ENCODE measurements at places on chromosomes 12 and 14.

- no peak for DNase-seq
Observed at GRCh38 chr12:108666401-108666881, 32.7 kb upstream of the SELPLG start.

- no peak for DNase-seq
Observed at GRCh38 chr14:22255017-22255950, 333.7 kb downstream of the DAD1 start.

DNA sequence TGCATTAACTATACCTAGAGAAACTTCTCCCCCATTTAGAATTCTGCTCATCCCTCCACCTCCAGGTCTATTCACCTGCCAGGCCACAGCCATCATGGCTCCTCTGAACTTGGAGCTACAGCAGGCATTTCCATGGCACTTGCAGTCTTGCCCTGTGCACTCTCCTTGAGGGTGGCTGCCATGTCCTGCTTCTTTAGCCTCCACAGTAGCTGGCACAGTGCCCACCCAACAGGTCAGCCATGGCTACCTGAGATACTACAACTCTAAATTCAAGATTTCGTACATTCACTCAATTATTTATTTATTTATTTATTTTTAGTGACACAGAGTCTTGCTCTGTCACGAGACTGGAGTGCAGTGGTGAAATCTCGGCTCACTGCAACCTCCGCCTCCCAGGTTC is 46.5 kb downstream of the GCH1 start:
- DNase-seq, result no peak

DNA sequence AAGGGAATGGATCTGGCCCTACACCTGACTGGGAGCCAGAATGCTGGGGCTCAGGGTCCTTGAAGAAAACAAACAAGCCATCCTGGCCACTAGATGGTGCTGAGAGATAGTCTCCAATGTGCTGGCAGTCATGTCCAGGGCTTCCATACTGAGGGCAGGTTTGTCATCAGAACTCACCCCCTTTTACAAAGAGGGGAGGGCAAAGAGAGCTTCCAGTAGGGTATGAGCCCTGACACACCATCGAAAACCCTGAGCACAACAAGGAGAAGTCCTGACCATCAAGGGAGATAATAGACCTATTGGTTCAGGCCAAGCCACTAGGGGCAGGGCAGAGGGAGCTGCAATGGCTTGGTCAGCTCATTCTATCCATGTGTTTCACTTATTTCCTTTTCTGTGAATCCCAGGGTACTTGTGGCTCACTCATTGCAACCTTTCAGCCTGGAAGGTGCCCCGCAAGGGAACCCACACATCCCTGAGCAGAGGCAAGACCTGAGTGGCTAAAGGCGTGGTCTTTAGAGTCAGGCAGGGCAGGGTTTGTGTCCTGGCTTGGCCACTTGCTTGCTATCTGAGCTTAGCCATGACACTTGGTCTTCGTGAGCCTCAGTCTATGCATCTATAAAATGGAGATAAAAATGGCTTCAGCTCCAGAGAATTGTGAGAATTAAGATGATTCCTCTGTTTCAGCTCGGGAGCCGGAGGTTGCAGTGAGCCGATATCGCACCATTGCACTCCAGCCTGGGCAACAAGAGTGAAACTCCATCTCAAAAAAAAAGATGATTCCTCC is 6.2 kb upstream of the PLEKHH1 start:
- peak; percentile 35 for DNase-seq

DNA sequence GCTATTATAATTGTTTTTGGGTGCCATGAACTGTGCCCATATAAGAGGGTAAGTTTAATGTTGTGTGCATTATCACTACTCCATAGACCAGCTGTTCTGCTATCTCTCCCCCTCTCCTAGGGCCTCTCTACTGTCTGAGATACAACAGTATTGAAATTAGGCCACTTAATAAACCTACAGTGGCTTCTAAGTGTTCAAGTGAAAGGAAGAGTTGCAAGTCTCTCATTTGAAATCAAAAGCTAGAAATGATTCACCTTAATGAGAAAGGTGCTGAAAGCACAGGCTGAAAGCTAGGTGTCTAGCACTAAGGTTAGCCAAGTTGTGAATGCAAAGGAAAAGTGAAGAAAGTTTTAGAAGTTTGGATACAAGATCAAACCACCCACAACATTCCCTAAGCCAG is 168.0 kb downstream of the SLC16A7 start:
- no peak for DNase-seq

GRCh38 chr12:106602076-106602475 is 19.3 kb downstream of the RFX4 start:
- DNase-seq, result no peak

- DNase-seq, result no peak
Observed at GRCh38 chr14:39230416-39231035, 3.2 kb upstream of the MIA2 start.

DNA sequence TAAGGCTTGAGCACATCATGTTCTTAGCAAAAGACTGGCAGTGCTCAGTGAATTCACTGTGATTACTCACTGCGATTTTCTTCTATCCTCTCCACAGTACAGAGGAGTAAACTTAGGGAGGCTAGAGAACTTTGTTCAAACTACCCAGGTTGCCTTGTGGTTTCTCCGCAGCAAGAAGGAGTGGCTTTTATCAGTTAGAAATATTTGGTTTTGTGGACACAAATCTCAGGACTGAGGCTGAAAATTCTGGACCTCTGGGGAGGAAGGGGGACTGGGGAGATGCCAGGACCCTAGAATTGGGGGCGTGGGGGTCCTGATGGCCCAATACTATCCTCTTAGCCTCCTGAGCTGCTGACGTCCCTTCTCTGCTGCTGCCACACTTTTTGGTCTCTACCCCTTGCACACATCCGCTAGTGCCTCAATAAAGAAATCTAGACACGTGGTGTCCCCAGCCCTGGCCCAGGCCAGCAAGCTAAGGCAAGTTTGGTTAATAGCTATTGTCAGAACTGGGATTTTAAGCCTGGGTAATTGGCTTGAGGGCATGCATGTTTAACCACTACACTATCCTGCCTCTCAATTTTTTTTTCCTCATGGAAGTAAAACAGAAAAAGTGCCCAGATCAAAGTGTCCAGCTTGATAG is 842 bp downstream of the OAS2 start:
- no peak for DNase-seq

DNA sequence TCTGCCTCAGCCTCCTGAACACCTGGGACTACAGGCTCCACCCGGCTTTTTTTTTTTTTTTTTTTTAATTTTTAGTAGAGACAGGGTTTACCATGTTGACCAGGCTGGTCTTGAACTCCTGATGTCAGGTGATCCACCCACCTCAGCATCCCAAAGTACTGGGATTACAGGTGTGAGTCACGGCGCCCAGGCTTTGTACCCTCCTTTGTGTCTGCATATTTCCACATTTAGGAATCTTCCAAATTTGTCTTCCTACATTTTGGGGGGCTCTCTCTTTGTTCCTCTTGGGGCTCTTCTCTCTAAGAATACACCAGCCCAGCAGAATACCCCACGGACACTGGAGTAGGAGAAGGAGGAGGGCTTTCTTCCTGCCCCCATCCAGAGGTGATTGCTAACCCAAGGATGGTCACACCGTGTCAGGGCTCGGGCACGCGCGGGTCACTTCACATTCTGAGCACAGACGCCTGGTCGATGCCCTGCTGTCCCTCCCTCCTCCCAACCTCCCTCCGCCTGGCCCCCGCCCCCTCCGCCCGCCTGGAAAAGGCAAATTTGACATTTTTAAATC is 2.1 kb upstream of the DNAJC22 start:
- no peak for DNase-seq

GRCh38 chr12:20205854-20206253 is 162.5 kb upstream of the PDE3A start:
- DNase-seq, result no peak

- no peak for DNase-seq
Observed at GRCh38 chr14:50831726-50832168, 785 bp upstream of the NIN start.

- no peak for DNase-seq
Observed at GRCh38 chr14:24070285-24071143, 848 bp upstream of the CPNE6 start.

- no peak for DNase-seq
Observed at GRCh38 chr14:102905116-102906108, 17.1 kb upstream of the AMN start.

GRCh38 chr14:94695231-94695630 is 74.7 kb downstream of the GSC start:
- DNase-seq, result no peak

- DNase-seq, result no peak
Observed at GRCh38 chr14:100129161-100129589, 30.3 kb downstream of the DEGS2 start.

DNA sequence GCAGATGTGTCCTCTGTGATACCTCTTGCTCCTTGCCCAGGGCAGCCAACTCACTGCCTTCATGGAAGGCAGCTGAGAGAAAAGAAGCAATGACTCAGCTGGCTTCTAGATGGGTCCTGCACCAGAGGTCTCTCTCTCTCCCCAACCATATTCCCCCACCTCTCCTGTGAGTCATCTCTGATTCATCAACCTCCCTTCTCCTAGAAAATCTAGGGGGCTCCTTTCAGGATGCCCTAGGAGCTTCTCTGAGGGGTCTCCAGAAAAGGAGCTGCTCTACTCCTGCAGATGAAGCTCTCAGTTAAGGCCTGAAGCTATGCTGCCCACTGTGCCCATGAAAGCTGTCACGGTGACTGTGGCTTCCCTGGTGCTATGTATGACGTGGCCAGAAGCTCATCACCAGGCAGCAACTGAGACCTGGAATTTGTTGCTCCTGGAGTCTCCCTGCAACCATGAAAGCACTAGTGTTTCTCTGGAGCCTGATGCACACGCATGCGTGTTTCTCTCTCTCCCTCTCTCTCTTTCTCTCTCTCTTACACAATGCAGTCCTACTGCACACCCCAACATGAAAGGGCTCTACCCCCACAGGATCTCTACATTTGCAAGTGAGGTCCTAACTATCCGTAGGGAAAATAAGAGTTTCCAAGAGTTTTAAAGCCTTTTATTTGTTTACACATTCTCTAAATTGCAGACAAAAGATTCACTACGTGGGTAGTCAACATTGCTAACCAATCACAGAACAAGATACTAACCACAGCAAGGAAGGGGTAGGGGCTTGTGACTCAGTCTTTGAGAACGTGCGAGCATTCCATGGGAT is 285.3 kb downstream of the DPF3 start:
- DNase-seq, result no peak

- no peak for DNase-seq
Observed at GRCh38 chr12:25793196-25793595, 165.3 kb upstream of the RASSF8 start.

GRCh38 chr12:94305130-94305957 is 154.3 kb downstream of the CEP83 start:
- DNase-seq, result no peak

DNA sequence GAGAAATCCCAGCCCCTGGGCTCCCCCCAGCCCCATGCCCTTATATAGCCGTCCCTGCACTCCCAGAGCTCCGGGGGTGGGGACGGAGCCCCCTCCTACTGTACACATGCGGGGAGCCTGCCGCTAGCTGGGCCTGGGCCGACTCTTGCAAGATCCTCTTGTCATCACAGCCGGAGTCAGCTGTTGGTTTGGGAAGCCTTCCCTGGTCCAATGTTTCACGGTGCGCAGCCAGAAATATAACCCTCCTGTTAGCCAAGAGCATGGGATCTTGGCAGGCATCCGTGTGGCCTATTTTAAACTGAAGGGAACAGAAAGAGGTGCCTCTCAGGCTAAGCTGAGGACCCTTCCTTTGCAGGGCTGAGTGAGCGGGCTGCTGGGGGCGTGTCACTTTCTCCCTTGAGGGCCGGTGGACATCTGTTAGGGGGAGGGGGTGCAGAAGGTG is 175.3 kb downstream of the TSPAN9 start:
- peak; percentile 75 for DNase-seq

- no peak for DNase-seq
Observed at GRCh38 chr14:103404920-103405319, 19.7 kb downstream of the MARK3 start.

DNA sequence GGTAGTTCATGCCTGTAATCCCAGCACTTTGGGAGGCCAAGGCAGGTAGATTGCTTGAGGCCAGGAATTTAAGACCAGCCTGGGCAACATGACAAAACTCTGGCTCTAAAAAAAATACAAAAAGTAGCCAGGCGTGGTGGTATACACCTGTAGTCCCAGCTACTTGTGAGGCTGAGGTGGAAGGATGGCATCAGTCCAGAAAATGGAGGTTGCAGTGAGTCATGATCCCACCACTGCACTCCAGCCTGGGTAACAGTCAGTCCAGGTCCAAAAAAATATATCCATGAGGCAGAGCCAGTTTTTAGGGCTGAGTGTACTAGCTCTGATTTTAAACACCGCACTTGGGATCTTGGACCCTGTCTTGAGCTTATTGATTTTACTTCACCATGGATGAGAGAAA is 30.6 kb upstream of the FICD start:
- DNase-seq, result no peak

DNA sequence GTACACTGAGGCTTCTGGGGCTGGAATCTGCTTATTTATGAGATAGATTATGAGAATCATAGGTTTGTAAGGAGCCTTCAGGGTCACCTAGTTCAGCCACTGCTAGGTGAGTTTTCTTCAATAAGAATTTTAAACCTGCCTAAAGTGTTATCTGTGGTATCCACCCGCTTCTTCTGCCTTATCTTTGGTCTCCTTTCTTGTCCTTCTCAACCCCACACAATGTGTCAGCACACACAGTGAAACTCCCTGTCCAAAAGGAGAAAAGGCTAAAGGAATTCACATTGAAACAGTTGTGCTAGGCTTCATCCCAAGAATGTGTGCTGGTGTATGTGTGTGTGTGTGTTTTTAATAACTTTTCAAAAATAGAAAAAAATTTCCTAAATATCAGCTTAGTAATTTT is 259.3 kb upstream of the BTG1 start:
- no peak for DNase-seq

DNA sequence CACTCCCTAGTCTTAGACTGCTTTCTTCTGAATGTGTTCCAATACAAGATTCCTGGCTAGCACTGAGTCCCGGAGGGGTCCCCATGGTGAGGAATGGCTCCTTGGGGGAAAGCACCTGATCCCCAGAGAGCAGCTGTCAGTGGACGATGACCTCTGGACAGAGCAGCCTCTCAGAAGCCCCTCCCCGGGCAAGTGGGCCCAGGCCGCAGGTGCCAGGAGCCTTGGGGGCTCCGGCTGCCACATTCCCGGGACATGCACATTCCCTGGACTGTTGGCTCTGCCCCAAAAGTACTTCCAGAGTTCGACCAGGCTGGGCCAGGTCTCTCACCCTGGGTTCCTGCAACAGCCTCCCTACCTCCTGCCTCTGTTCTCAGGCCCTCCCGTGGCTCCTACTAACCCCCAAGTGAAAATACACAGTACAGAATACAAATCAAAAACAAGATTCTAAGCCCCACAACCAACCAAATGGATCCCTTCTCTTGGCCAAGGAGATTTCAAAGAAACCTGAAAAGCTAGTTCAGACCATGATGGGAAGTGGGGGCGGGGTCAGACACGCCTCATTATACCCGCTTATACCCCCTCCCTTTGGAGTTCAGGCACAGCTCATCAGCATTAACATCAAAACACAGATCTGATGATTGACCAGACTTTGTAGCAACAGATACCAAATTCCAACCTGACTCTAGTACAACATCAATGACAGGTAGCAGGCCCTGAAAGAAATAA is 23.3 kb upstream of the BTBD6 start:
- no peak for DNase-seq

DNA sequence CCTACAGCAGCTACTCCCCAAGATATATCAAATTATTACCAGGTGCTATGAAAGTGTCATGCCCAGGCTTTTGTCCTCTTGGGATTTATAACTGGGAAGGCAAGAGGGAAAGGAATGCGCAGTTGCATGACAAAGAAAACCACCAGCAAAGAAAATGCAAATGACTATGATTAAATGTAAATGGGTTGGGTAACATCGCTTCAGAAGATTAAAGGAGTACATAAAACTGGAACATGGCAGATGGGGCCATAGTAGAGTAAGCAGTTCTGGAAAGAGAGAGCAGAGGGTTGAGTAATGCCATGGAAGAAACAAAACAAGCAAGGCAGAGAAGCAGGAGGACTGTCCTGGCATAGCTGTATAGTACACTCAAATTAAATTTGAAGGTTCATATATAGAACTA is 493.1 kb downstream of the NOVA1 start:
- no peak for DNase-seq
